ENCODE measurements at places on chromosomes 16 and 17.

GRCh38 chr17:62827746-62828485 is 19.8 kb upstream of the MARCHF10 start:
- DNase-seq, result peak; percentile 76

GRCh38 chr16:11163761-11164261 is 92.2 kb downstream of the SOCS1 start:
- no peak for DNase-seq

DNA sequence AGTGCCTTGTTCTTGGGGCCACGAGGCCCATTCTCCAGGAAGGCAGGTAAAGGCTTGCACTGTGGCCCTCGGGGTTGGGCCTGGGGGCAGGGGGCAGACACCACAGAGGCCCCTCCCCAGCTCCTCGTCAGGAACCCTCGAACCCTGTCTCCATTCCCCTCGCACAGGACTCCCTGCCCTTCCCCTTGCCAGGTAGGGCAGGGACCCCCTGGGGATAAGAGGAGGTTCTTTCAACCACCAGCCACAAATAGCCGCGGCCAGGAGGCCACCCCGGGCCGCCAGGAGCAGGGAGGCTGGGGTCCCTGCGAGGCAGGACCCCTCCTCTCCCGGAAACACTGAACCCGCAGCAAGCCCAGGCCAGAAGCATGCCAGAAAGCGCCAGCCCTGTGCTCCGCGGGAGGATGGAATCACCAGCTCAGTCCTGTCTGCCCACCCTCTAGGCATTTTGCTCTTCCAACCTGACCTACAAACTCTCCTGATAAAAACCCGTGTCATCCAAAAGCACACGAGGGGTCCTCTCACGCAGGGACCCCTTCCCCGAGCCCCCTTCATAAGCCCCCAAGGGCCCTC is 45.6 kb downstream of the SLC47A1 start:
- no peak for DNase-seq

GRCh38 chr17:80358131-80358530 is 56.8 kb upstream of the ENDOV start:
- DNase-seq, result no peak

DNA sequence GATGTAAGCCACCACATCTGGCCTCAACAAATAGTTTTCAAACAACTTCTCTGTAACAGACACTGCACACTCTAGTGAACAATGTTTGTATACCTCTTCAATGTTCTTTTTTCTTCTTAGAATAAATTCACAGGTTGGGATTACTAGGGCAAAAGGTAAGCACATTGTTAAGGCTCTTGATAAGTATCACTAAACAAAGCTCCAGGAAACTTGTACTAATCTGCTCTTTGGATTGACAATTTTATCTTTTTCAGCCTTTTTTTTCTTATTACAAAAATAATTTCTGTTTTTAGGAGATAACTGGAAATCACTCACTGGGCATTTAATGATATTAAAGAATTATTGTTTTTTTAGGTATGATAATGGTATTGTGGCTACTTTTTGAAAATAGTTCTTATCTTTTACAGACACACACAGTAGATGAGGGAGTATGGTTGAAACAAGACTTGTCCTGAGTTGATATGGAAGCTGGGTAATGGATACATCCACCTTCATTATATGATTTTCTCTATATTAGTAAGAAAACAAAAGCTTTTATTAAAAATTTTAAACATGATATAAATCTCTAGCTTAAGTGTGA is 7.7 kb upstream of the MPRIP start:
- no peak for DNase-seq
